Endothelial cell (in vitro differentiated cells): ENCODE measurements at places on chromosomes 3 and 15.

GRCh38 chr15:88208396-88208795, 48.1 kb downstream of the NTRK3 start:
- DNase-seq: no peak

GRCh38 chr3:194137008-194137505, 1.1 kb downstream of the HES1 start:
- DNase-seq: peak; percentile 65

DNA sequence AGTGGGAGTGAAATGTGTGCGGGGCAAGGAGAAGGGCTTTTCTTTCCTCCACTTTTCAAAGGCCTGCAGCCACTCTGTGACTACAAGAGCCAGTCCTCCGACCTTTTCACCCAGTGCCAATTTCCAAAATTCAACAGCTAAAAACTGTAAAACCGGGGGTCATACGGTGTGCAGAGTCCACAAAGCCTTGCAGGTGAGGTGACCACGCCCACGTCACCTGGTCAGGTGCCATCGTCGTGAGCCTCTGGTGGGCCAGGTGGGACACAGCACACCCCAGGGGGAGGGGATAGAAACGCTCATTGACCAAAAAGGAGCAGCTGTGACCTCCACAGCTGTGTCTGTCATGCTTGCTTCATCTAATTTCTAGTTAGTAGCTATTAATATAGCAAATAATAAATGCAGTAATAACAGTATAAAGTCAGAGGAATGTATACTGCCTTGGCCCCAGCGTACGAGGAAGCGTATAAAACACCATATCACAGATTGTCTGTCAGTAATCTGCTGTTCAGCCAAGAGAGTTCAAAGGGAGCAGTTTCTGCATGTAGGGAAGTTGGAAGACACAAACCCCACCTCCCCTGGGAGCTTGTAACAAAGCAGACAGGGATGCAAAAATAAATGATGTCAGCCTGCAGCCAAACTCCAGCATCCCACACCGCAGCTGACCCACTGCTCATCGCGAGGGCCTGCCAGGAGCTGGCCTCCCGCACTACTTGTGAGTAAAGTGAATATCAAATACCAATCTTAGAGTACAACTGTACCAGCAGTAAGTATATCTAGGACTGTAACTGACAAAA, 86.7 kb downstream of the VGLL4 start:
- no peak for DNase-seq

GRCh38 chr15:61720197-61720704, 340.0 kb downstream of the VPS13C start:
- no peak for DNase-seq

- DNase-seq: no peak
Observed at GRCh38 chr3:110210086-110210660, 861.4 kb upstream of the NECTIN3 start.

DNA sequence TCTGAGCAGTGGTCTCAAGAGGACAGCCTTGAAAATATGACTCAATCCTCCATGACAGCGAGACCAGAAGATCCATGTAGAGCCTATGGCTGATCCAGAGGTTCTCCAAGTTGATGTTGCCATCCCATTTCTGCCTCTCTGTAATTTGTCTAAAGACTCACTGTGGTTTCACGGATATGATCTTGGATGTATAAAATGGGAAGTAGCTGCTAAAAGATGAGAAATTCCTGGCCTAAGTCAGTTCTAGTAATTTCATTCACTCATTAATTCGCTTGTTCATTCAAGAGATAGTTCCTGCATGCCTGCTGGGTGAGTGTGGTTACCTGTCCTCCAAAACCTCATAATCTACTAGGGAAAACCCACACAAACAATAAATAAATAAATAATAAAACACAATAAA, 145.9 kb downstream of the TNIK start:
- no peak for DNase-seq

DNA sequence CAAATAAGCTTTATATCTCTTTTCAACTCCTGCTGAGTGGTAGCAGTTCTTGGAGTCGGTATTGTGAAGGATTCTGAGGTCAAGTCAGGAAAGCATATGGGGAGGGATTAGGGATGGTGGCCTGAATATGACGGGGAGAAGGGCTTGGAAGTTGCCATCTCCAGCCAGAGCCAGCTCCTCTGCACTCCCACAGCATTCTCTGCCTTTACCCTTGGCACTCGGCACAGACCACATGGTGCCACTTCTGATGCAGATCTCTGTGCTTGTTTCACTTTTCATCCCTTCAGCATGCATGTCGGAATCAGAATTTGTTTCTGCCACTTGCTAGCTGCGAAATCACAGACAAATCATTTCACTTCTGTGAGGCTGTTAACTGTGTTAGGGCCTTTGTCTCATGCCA, 52.5 kb downstream of the RAB11A start:
- no peak for DNase-seq

DNA sequence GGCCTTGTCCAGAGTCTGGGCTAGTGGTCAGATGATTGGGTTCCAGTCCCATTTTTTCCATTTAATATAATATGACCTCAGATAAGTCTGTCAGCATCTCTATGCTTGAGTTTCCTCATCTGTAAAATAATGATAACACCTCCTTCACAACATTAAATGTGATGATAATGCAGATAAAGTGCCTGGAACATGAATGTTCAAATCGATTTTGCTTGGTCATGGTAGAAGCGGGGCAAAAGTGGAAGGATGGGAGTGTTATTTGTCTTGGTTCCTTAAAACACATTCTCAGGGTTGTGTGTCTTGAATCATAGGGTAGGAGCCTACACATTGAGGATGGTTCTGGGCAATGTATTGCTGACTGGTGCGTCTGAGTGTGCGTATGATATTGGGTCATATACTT, 16.9 kb downstream of the ARIH2 start:
- no peak for DNase-seq

DNA sequence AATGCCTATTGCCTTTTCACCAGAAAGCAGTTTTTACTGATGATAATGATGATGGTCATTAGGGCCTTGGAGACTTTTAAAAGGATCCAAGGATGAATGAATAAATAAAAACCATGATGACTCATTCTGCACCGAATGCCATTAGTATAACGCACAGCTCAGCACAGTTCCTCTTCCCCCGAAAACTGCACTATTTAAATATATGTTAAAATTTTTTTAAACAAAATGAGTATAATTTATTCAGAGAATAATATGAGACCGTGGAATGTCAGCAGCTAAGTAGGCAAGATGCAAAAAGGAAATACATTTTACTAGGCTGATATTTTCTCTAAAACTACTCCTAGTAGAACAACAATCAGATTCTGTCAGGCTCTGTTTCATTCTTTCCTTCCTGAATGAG, 83.4 kb upstream of the NANOGP8 start:
- no peak for DNase-seq

GRCh38 chr15:56760186-56760585, 26.9 kb upstream of the ZNF280D start:
- DNase-seq: no peak

- no peak for DNase-seq
Observed at GRCh38 chr15:100284701-100285100, 57.1 kb downstream of the ADAMTS17 start.

GRCh38 chr15:40273428-40273827, 9.4 kb downstream of the ANKRD63 start:
- no peak for DNase-seq

- DNase-seq: no peak
Observed at GRCh38 chr3:159821736-159822135, 166.9 kb upstream of the IL12A start.

DNA sequence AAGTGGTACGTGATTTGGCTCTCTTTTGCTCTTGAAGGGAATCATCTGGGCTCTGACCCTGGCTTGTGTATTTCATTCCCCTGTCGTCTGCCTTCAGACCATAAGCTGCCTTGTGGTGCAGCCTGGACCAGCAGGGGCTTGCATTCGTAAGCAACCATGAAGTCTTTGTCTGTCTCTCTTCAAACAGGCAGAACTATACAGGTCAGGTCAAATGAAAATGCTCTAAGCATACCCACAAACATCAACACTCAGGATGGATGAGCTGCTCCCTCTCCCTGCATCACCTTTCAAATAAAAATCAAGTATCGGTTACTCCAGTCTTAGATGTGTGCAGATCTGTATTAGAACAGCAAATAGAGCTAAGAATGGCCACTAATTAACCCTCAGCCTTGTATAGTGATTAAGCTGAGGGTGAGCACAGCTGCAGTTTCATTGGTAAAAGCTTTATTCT, 268.6 kb upstream of the UBE2E1 start:
- DNase-seq: no peak

DNA sequence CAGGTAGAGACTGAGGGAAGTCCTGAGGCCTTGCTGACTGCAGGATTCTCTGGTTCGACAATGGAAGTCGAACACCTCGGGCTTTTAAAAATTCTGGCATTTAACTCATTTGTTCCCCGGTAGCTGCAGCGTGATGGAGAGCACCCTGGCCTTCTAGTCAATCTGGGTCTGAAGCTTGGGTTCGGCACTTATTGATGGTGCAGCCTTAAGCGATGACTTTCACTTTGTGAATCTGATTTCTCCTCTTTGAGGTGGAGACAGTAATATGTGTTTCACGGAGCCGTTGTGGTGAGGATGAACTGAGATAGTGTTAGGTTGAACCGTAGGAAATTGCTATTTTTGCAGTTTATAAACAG, 621 bp upstream of the PARP6 start:
- no peak for DNase-seq
